Retina (tissue), 1 donor: ENCODE measurements at places on chromosomes 4 and X.

DNA sequence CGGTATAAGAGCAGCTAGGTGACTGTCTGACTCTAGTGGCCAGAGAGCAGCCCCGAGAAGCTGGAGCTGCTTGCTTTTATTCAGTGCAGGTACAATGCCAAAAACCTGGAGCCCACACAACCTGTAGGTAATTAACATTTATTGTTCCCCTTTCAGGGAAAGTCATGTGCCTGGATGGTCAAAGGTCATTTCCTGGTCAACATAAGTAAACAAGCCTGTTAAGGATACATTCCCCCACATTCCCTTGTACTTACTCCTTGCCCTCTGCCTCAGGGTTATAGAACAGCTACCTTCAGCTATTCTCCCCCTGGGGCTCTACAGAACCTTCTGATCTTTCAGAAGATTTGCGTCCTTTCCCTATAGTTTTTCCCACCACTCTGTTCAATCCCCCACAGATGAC is 253.4 kb downstream of the TMA16 start:
- DNase-seq: no peak

DNA sequence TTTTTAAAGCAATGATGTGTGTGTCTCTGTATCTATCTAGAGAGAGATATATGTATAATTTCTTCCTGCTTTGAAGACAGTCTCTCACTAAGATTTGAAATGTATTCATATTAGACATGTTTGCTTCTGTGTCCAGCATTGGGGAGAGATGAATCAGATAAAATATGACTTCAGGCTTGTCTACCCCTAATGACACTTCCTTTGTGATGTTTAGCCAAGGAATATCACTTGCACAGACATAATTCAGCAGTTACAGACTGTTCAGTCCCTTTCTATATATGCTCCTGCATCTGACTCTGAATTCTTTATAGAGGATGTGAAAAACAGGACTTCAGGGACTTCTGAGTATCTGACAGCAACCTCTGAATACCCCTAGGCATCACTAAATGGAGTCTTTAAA is 158.4 kb downstream of the DCLK2 start:
- DNase-seq: no peak

DNA sequence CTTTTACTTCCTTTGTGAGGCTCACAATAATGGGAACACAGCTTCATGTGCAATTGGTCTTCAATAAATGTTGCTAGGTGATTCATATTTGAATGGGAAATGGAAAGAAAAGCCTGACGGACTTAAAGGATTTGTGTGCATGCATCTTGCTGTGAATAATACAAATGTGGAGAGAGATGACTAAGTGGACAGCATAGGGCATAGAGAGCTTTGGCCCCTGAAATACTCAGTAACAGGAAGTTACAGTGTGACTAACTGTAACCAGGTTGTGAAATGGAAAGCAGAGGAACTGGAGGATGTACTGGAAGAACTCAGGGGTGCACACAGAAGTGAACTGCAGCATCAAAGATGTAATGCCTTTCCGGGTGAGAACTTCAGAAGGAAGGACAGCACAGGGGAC is 206.7 kb downstream of the MGST2 start:
- no peak for DNase-seq

GRCh38 chr4:42142591-42142990 is 9.9 kb downstream of the BEND4 start:
- no peak for DNase-seq

DNA sequence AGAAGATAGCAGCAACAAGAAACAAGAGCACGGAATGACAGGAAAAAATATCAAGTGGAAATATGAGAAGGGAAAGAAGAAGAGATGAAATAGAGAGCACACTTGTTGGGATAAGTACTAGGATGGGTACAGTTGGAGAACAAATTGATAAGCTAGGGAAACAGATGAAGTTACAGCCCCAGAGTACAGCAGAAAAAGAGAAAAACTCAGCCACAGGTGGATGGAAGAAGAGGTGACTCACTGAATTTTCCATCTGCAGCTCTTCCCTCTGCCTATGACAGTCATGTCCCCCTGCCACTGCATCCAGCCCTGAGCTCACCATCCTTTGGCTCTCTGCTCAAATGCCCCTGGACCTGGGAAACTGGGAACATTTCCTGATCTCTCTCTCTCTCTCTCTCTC is 209.0 kb downstream of the BCOR start:
- DNase-seq: no peak

GRCh38 chr4:26048378-26048882 is 134.4 kb downstream of the SMIM20 start:
- no peak for DNase-seq
